ENCODE measurements at places on chromosomes 6 and 20.

GRCh38 chr6:134882426-134883038, 67.4 kb downstream of the ALDH8A1 start:
- peak; percentile 37 for DNase-seq

DNA sequence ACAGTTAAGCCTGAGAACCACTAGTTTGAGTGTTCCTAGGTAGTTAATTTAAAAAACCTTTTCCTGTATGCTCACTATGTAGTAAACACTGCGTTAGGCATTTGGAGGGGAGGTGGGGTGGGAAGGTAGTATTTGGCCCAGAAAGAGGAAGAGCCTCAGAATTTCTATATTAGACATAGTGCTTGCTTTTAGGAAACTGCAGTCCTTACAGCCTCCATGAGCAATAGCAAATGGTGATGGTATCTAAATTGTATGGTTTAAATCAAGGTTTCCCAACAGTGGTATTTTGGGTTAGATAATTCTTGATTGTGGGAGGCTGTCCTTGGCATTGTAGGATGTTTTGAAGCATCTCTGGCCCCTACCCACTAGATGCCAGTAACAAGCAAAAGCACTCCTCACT, 61.5 kb upstream of the RIPOR2 start:
- no peak for DNase-seq

- DNase-seq, result no peak
Observed at GRCh38 chr6:24076011-24076410, 50.0 kb upstream of the NRSN1 start.

DNA sequence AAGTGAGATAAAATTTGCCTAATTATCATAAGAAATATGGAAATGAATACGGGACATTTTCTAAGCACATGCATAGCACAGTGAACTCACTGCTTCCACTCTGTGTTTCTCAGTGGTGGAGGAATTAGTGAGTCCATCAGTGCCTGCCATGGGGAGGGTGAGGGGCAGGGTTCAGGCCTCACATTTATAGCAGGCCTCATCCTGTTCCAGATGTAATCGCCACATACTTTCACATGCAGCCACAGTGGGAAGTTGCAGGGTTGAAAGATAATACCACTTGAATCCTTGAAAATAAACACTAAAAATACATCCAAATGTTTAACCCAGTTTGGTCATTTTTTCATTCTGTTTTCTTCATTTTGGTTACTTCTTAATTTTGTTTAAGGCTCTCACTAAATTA, 29.9 kb upstream of the ANKEF1 start:
- DNase-seq, result no peak

- DNase-seq, result no peak
Observed at GRCh38 chr20:3456648-3457047, 14.2 kb upstream of the ATRN start.

DNA sequence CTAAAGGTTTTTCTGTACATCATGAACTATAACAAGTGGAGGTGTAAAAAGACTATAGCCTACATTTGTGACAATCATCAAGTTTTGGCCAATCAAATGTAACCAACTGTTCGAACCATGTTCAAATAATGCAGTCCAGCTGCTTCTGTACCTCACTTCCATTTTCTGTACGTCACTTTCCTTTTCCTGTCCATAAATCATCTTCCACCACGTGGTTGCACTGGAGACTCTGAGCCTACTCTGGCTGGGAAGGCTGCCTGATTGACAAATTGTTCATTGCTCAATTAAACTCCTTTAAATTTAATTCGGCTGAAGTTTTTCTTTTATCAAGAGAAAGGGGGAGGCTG, 270.4 kb upstream of the JARID2 start:
- no peak for DNase-seq

- no peak for DNase-seq
Observed at GRCh38 chr6:64590965-64591675, 955.5 kb downstream of the PHF3 start.

DNA sequence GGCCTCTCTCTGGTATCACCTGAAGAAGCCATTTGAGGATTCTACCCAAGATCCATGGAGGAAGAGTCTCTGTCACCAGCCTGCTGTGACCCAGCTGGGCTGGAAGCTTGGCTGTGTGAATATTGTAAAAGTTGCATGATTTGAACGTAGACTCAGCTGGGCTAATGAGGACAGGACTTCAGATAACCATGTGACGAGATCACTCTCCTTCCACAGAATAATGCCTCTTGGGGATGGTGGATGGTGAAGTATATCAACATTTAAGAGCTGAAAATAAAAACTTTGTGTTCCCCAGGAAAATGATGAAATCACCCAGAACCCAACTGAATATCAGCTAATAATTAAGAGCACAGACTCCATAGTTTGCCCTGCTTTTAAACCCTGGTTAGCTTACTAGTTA, 427.9 kb downstream of the CD83 start:
- DNase-seq, result no peak

- DNase-seq, result no peak
Observed at GRCh38 chr6:43495409-43495941, 14.7 kb downstream of the LRRC73 start.

DNA sequence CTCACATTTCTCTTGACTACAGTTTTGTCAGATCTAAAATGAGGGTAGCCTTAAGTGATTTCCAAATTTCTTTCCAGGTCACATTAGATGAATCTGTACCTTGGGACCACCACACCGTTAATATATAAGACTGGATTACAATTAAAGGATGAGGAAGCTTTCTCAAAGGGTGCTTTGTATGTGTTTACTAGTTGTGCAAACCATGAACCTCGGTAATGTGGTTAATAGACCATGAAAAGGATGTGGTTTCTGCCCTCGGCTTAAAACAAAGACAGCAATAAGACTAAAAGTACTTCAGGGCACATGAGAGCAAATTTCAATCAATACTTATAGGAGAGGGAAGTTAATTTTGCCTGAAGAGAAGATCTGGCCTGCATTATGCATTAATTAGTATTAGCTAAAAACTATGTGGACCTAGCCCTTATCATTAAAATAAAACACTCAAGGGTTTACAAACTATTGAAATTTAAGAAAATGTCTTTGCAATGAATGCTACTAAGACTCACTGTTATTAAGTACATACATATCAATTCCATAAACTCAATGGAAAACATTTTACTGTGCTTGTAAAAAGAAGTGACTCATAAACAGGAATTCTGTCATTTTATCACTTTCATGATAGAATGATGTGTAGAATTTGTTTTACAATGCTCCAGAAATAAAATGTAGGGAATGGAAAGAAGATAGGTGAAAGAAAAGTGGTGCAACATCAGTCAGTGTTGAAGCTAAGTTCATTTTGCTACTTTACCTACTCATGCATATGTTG, 936 bp upstream of the TMX4 start:
- DNase-seq, result no peak

DNA sequence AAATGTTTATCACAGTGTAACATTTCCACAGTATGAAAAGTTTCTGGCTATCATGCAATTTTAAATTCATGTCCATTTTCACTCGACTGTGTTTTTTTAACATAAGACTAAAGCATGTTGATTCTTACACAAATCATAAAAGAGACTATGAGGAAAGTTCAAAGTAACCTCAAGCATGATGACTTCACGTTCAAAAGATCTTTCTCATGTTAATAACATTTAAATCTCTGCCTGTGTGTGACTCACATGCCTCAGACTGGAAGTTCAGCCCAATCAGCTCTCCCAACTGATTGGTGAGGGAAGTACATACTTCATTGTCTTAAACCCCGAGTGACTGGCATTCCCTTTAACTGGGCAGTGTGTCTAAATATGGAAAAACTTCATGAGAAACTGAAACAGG, 37.4 kb downstream of the ATXN1 start:
- no peak for DNase-seq

DNA sequence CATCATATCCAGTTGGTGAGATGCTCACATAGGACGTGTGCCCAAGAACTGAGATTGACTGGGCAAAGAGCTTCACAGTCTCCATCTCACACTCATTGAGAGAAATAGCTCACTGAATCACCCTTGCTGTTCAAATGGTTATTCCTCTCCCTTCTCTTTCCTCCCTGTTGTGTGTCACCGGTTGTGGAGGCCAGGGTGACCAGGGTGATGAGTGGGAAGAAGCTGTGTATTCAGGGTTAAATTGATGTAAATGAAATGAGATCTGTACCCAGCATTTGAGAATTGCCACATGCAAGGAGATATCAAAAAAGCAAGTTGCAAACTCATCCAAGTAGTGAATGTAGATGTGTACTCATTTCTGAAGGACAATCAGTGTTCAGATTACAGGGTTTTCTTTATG, 36.6 kb upstream of the VAPB start:
- DNase-seq, result peak; percentile 11

DNA sequence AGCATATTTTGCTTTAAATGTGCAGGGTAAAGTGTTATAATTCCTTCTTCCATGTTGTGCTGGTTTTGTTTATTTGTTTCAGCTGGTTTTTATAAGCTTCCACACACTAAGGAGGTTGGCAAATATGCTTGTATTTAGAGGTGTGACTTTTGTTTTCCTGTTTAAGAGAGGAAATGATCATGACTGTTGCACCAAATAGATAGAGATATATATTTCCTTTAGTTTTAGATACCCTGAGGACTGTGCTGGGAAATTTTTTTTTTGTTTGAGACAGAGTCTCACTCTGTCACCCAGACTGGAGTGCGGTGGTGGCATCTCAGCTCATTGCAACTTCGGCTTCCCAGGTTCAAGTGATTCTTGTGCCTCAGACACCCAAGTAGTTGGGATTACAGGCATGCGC, 5.8 kb downstream of the TBPL1 start:
- no peak for DNase-seq

DNA sequence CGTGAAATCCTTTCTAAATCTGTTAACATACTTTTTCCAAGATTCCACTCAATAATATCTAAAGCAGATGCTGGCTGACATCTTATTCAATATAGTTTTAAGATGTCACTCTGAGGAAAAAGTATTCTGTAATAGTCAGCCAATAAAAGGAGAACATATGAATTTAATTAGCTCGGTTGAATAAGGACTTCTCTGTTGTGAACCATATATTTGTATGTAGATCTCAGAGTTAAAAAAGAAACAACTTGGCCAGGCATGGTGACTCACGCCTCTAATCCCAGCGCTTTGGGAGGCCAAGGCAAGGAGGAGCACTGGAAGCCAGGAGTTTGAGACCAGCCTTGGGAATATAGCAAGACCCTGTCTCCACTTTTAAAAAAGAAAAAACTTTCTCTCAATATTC, 7.4 kb upstream of the CD24 start:
- DNase-seq, result no peak

DNA sequence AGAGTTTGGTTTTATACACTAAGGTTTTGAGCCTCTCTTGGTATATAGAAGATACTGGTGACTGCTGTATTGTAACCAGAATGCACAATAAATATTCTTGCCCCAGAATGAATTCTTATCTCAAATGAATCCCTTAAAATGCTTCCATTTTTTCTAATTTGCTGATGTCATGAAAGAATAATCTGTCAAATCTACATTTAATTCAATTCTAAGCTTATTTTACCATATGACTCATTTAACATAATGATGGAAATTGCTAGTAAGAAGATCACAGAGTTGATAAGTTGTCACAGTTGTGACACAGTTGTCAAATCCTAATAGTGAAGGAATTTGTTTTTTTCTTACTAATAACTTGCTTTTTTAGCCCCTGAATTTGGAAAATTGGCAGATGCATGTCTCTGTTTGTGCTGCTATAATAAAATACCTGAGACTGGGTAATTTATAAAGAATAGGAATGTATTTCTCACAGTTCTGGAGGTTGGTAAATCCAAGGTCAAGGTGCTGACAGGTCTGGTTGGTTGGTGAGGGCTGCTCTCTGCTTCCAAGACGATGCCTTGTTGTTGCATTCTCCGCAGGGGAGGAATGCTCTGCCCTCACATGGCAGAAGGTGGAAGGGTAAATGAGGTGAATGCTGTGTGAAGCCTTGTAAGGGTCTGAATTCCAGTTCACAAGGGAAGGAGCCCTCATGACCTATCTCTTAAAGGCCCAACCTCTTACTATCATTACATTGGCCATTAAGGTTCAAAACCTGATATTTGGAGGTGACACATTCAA, 4.7 kb downstream of the ECT2L start:
- DNase-seq, result no peak

DNA sequence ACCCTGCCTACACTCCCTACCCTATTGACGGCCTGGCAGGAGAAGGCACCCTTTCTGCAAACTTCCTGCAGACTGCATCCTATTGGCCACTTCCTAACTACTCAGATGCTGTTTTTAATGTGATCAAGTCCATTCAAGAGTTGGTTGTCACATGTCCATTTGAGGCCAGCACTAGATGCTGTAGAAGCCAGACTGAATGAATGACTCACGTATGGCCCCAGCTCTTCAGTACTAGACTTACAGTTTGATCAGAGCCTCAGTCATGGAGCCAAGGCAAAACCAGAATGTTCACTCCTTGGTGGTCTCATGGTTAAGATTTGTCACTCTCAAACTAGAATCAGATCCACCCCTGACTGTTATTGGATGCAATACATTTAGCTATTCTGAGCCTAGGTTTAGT, 101.7 kb downstream of the OPRM1 start:
- no peak for DNase-seq

DNA sequence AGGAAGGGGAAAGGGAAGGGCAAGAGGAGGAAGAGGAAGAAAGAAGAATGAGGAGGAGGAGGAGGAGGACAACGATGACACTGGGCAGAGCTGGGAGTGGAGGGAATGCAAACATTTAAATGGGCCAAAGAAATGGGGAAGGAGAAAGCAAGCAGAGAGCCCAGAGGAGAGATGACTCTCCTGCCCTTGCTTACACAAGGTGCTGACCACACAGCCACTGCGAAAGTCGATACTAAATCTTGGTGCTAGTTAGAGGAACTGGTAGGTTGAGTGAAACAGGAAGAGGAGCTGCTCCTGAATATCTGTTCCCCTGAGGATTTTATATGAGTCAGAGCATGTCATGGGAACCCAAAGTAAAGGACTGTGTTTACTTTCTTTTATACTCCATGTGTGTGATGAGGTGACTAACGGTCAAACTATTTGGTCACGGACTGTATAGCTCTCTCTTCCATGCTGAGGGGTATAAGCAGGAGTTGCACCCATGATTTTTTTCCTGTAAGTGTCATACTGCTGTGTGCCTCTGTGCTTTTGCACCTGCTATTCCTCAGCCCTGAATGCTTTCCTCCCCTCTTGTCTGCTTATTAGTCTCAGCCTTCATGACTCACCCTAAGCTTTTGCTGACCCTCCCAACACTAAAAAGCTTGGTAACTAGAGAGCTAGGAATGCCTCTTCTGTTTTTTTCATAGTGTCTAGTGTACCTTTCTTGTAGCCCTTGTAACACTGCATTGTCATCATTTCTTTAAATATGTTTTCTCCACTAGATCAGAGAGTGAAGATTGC, 9.5 kb upstream of the PAQR8 start:
- DNase-seq, result no peak

- DNase-seq, result no peak
Observed at GRCh38 chr6:44917430-44917829, 410.7 kb upstream of the RUNX2 start.

GRCh38 chr6:40232698-40233097, 298.4 kb upstream of the MOCS1 start:
- no peak for DNase-seq

DNA sequence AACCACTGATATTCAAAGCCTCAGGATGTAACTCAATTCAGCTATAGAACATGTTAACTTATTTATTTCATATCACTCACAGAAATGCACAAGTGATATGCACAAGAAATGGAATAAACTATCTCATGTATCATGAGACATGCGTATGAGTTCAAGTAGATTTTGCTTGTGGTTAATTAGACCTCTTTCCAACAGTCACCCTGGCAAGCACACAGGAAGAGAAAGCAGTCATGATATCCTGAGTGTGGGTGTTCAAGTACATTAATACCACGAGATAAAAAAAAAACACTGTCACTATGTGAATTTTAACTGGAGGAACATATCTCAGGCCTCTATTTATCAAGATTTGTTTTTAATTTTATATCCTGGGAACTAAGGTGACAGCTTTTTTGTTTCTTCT, 64.2 kb downstream of the LAMP5 start:
- no peak for DNase-seq

GRCh38 chr20:51091406-51092195, 68.7 kb upstream of the KCNG1 start:
- peak; percentile 8 for DNase-seq
